ENCODE measurements at places on chromosomes 4 and X.

DNA sequence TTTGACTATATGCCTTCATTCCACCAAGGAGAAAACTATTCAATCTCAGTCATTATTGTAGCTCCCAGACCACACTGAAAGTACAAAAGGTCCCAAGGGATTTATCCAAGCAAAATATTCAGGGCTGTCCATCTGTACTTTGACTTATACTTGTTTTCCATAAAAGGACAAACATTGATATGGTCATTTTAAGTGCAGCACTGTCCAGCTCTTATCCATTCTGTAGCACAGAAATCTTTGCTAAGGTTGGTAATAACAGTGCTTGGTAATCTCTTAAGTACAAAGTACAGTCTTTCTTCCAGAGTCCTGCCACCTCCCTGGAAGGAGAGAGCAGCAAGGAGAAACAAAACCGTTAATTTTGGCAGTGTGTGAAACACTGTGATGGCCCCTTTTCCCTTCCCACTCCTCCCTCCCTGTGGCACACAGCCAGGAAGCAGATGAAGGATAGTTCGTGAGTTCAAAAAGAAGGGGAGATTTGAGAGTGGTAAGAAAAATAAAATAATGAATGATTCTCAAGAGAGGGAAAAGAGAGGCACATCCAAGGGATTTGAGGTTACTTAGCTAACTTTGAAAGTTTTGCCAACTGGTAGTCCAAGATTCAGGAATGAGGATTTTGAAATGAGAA lies 6.8 kb upstream of the CXCL2 start:
- no peak for DNase-seq

GRCh38 chrX:153526042-153526441 lies 8.6 kb downstream of the ATP2B3 start:
- no peak for DNase-seq

DNA sequence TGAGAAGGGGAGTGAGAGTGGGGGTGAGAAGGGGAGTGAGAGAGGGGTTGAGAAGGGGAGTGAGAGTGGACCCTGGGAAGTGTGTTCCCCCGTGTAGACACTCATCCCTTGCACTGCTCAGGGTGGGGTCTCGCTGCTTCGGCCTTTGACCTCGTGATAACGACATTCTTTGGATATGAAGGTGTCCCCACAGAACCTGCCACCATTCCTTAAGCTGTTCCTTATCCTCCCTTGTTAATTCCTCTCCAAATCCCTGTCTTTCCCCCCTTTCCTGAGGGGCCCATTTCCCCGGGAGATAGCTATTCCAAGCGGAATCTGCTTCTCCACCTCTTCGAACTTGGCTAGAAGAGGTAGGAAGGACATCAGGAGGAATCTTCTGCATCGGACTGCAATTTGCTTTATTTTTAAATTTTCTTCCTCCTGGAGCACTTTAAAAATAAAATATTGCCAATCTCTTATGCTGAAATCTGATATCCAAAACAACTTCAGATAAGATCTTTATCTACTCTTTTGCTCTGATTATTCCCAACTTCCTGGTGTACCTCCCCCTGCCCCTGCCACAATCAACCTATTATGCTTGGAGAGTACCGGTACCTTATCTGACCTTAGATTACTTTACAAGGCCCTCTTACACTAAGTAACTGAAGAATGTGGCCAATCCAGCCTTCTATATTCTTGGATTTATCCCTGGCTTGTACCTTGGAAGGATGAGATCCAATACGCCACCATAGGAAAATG lies 15.6 kb downstream of the TRIML1 start:
- no peak for DNase-seq

DNA sequence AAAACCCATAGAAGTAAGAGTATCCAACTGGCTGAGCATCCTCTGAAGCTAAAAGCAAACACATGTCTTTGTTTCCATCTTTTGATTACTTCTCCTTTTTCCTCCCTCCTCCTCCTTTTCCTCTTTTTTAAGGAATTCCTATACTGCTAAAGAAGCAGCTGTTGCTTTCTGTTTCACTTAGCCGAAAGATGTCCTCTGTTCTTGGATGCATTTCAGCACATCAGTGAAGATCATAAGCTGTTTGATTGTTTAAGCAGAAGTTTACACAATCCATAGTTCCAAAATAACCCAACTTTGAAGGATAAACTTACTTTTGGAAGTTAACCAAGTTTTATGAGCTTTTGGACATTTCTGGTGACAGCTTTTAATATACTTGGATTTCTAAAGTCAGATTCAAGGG lies 55.1 kb upstream of the TNIP3 start:
- DNase-seq = no peak

- no peak for DNase-seq
Measured at GRCh38 chrX:34638116-34638515, 19.0 kb downstream of the TMEM47 start.

DNA sequence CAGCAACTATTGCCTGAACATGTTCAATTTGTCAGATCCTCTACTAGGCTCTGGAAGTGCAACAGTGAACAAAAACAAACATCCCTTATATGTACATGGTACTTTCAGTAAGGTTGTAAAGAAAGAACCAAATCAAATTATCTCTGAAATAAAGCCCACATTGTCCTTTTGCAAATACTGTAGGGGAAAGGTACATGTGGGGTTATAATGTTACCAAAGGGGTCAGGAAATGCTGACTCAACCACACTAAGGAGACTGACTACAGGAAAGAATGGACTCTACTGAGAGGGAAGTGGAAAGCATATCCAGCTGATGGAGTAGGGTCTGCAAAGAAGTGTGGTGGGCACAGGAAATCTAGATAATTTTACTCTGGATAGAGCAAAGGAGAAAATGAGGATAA lies 61.5 kb downstream of the PCDH18 start:
- no peak for DNase-seq

- DNase-seq = no peak
Measured at GRCh38 chrX:139738581-139738980, 30.6 kb upstream of the MCF2 start.

DNA sequence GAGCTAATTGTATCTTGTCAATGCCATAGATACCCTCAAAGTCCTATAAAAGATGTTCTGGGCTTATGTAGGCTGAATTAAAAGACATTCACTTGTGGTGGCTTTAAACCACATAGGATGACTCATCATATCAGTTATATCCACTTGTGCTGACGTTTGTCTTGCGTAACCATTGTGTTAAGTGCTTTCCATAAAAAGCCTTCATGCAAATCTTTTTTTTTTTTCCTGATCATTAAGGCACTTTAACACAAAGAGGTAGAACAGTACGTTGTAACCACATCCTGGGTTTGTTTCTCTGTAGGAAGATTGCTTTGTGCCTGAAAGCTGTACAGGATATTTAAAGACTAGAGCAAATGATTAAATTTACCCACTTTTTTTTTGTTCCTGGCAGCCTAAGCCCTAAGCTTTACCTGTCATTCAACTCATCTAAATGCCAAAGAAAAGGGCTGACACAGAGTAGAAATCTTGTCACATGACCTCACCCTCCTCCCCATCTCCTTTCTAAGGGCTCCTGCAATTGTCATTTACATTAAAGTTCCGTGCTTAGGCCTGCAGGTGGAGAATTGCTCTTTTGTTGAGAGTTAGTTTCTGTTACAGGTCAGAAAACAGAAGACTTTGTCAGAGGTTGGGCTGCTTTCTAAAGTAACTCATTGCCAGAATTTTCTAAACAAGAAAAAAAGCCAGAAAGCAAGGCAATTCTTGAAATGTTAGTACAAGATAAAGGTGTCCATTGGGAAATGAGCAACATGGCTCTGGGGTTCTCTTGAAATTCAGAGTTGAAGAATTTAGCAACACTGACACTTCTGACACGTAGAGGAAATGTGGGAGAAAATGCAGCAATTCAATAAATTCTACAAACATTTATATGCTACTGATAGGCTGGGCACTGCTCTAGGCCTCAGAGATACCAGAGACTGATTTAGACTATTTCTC lies 555.6 kb downstream of the PPARGC1A start:
- no peak for DNase-seq

- no peak for DNase-seq
Measured at GRCh38 chrX:119698845-119699244, 5.9 kb upstream of the SEPTIN6 start.

- DNase-seq = no peak
Measured at GRCh38 chrX:134013092-134013497, 27.7 kb upstream of the GPC3 start.

- no peak for DNase-seq
Measured at GRCh38 chr4:100576570-100576969, 58.7 kb upstream of the EMCN start.

DNA sequence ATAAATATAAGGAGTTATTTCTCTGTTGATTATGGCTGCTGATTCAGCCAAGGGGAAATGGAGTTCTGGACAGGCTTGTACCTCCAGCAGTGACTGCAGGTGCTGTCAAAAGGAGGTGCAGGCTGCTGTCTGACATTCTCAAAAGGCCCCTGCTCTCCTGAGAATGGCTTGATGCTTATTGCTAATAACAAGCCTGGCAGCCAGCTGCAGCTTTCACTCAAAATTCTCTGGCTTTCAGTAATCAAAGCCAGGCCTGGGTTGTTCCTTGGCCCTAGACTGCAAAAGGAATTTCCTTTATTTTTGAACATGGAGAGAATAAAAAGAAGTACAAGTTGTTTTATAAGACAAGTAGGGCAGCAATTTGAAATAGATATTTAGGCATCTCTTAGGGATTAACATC lies 575.9 kb downstream of the MID1IP1 start:
- DNase-seq = no peak

GRCh38 chrX:21943460-21944135 lies 3.1 kb downstream of the SMS start:
- DNase-seq = no peak

- no peak for DNase-seq
Measured at GRCh38 chr4:71405791-71406190, 67.0 kb downstream of the SLC4A4 start.

GRCh38 chr4:184959786-184960185 lies 58.5 kb upstream of the HELT start:
- no peak for DNase-seq

DNA sequence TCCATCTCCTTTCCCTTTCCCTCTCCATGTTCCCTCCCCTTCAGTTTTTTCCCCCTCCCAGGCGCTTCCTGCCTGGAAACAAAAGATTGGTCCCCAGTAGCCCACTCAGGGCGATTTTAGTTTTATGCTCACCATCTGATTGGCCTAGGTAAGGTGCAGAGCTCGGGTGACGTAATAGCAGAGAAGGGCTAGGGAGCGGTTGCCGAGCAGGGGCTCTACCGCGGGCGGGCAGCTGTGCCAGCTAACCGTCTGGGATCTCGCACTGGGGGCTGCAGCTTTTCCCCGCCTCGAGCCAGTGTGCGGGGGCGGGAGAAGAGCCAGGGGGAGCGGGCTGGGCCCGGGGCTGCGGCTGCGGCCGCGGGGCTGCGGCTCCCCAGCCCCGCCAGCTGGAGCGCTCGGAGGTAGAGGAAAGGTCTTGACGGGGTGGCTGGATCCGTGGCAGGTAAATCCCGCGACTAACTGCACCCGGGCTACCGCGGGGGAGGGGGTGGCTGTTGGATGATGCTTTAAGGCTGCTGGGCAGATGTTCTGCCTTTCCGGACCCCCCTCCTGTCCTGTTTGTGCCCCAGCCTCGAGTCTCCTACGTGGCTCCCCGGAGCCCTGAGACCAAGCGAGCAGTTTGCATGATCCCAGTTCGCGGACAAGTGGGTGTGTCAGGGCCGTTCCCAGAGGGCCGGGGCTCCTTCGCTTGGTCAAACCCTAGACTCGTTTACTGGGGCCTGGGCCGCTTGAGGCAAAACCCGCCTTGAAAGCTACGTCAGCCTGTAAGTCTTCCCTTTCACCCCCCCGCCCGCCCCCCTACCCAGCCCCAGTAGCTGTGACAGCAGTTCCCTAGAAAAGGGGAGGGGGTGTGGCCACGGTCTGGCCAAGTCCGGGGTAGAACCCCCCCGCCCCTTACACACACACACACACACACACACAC lies at the start of gene PAK3:
PAK3 (plus strand) TSS at position 218 of the 922 bp plus-strand sequence. CDS start 26,913 bp downstream, outside the sequence.
- no peak for DNase-seq

- no peak for DNase-seq
Measured at GRCh38 chrX:13283950-13284546, 35.8 kb downstream of the ATXN3L start.

DNA sequence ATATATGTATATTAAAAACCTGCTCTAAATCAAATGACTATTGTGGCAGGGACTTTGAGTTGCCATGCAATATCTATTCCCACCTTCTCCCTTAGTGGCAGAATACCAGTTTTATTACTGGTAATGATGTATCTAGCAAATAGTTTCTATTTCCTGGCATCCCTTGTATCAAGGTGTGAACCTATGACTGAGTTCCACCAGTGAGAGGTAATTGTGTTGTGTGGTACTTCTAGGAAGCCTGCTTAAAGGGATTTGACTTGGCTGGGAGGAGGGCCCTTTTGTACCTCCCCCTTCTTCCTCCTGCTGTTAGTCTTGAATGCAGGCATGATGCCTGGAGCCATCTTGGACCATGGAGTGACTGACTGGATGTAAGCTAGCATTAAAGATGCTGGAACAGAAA lies 65.4 kb upstream of the DYNLT3 start:
- no peak for DNase-seq

GRCh38 chr4:98232202-98232601 lies 29.0 kb upstream of the RAP1GDS1 start:
- no peak for DNase-seq

GRCh38 chr4:74038425-74039314 lies at the start of gene CXCL3:
Gene CXCL3, minus strand, starts transcription at chr4:74038689. Its CDS starts 78 bp downstream, at chr4:74038611.
- DNase-seq = peak; percentile 10

DNA sequence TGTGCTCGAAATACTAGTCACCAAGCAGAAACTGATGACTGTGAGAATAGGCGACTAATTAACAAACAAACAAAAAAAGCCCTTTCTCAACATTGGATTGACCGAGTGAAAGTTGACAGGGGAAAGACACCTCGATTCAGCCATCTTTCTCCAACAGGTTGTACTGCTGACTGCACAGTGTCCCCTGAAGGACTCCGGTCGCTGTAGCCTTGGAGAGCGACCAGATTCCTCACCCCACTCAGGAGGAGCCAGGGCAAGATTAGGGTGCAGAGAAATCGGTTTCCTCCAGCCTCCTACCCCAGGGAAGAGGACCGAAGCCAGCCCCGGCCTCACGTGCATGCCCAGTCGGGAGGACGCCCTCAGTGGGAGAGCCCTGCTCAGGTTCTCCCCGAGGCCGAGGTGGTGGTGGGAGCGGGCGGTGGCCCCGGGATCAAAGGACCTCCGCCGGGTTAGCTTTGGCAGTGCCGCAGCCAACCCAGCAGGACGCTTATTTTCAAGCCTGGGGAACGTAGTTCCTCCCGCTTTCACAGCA lies 1.1 kb upstream of the RAP1GDS1 start:
- peak; percentile 23 for DNase-seq

DNA sequence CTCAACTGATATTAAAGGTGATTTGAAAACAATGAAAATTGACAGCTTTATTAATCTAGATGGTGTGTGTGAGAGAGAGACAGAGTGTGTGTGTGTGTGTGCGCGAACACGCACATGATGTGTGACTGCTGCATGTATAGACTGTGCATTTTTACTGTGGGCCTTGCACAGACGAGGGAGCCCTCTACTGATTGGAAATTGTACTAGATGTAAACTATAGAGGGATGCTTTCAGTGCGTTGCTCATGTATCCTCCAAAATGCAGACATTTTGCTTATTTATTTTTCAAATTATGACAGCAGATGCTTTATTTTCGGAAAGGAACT lies 168.4 kb upstream of the GK2 start:
- no peak for DNase-seq
